GM06990 (cell line): ENCODE measurements at places on chromosomes 3 and 15.

GRCh38 chr3:154955907-154956533 lies 124.1 kb upstream of the MME start:
- DNase-seq, result no peak

DNA sequence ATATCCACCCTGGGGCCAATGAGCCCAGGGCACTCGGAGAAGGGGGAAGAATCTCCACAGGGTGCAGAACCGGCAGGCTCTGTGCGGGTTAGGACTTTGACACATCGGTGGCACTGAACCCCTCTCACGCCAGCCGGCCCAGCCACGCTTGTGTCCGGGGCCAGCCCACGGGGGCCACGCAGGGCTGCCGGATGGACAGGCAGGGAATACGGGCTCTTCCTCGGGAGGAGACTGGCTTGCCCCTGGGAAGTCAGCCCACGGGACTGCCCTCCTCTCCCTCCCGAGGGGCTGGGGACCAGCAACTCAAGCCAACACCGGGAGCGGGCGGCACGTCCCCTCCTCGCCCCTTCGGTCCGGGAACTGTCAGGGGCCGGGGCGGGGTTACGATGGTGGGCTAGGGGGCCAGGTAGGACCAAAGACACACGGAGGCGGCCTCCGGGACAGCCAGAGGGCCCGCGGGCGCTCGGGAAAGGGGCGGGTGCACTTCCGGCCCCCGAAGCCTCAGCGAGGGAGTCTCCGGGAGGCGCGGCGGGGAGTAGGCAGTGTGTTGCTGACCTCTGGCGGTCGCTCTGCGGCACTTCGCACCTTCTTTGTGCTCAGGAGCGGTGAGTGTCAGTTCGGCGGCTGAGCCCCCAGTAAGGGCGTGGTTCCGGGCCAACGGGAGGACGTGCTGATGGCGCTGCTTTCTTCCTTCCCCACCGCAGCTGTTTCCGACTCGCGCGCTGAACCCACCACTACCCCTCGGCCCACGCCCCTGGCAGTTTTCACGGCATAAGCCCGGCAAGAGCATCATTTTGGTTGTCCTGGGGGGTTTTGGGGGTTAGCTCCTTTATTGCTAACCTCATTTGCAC lies 5.1 kb upstream of the CYP8B1 start:
- DNase-seq, result peak; percentile 84

DNA sequence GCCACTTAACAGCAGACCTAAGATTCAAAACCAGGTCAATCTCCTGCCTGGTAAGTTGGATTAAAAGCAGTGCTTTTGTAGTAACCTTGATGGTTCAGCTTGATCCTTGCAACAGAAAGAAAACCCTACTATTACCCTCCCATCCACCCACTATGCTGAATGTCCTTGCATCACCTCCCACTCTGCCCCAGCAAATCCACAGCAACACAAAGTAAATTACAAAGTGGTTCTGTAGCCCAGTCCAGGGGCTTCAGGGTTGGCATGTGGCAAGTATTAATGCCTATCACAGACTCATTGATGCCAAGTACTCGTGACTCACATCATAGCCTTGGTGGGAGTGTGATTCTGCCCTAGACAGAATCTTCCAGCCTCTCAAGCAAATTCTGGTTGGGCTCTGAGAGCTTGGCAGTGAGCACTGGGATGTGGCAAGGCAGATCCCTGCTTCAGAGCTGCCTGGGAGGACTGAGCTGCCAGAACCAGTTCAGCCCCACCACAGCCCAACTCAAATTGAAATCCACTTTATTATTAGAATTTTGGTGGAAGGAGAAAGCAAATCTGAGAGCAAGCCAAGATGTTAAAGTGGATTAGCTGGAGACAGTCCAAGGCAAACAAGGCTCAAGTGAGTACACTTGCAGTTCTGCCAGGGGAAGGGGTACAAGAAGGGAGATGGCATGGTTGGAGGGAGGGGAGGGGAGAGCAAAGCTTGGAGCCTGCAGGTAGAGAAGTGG lies 225.8 kb upstream of the UMPS start:
- DNase-seq, result no peak

GRCh38 chr3:89560568-89560967 lies 453.1 kb downstream of the EPHA3 start:
- no peak for DNase-seq

- DNase-seq, result no peak
These were observed 967.7 kb downstream of the AGBL1 start for GRCh38 chr15:87047203-87047965.

DNA sequence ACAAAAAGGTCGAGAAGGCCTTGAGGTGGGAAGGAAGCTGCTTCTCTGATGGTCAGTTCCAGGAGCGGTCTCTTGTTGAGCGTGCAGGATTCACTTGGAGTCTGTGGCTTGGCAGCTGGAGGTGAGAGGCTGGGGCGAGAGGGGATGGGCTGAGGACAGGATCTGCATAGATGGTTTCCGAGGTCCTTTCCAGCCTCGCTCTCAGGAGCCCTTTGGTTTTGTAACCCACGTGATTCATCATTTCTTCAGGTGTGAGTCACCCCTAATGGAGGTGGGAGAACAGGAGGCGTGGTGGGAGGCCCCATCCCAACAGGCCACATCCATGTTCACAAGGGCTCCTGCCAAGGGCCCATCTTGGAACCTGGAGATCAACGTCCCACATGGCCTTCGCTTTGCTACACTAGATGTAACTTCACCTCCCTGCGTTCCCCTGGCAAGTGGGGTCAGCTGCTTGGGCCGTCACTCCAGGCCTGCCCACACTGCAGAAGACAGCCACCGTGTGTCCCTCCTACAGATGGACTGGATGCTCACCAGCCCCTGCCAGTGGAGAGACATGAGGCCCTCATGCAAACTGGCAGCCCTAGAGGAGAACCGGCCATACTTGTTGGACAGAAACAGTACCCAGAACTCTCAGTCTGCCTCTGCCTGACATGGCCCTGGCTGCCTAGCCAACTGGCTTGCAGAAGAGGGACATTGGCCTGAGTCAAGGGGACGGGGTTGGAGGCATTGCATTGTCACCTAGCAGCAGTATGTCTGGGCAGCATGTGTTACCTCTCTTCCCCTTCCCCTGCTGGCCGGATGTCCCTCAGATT lies 1.6 kb upstream of the PCSK6 start:
- no peak for DNase-seq

DNA sequence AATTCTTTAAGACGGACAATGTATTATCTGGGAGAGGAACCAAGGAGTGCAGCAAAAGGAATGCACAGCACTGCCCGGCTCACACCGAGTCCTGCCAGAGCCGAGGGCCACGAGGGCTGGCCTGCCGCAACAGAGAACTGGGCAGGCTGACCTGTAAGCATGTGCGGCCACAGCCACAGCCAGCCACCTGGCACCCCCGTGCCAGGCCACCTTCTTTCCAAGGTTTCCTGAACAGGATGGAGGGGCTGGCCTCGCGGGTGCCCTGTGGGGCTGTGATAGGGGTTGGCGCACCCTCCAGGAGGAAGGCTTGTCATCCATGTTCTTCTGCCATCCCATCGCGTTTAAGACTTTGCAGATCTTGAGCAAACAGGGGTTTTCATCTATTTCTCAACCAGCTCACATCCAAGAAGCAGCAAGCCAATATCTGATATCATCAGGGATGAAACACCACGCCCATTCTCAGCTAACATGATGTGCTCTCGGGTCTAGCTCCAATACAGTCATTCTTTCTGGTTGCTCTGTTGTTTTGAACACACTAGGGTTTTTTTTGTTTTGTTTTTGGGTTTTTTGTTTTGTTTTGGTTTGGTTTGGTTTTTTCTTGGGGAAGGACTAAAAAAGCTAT lies 10.2 kb downstream of the CA12 start:
- DNase-seq, result no peak

DNA sequence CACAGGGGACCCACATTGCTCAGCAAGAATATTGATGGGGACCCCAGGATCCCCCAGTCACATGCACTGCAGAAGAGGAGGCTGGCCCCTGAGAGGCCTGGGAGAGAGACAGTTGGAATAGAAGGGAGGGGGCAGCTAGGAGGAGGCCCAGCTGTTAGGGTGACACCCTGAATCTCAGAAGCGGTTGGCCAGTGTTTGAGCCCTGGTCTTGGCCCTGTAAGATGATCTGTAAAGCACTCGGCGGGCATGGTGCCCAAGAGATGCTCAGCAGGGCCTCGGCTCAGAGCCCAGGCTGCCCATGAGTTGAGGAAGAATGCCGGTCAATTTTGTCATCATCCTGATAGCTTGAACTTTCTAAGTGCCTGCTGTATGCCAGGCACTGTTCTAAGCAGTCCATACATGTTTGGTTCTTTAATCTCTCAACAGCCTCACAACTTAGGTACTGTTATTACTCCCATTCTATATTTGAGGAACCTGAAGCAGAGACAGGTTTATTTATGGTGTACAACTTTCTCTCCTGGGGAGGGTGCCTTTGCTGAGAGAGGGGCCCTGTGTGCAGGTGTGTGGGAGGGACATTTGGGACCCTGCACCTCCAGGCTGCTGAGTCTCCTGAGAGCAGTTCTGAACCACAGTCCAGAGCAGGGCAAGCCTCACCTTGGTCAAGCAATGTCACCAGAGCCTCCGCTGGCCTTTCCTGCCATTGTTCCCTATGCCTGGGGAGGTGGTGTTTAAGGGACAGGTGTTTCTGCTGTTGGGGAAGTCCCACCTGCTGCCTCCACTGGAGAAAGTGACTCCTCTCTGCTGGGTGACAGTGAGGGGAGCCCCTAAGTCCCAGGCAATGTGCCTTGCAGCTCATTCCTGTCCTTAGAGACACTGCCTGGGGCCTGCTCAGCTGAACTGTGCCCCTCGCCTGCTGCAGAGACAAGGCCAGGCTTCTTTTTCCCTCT lies 26.0 kb downstream of the SLC6A6 start:
- peak; percentile 44 for DNase-seq

GRCh38 chr3:122104515-122105194 lies 49.5 kb downstream of the CD86 start:
- no peak for DNase-seq

DNA sequence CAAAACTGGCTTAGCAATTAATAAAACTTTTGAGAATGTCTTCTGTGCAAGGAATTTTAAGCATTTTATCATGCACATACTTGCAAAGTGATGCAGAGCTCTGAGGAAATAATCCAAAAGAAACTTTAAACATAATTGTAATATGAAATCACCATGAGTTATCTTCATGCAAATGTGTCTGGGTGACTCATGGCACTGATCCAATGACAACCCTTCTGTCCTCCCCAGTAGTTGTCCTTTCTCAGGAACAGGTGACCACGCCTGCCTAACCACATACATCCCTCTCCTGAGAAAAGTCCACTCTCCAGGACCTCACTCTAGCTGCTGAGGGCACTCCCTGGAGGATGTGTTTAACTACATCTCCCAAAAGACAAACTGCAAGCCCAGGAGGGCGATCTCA lies 530.6 kb upstream of the IL12A start:
- DNase-seq, result no peak
